ENCODE measurements at places on chromosomes 13 and 19. TPM values are rescaled to one million over a fixed set of nuclear protein-coding genes. Genes with fewer than 3 reads are reported as not detected.

GRCh38 chr19:53912653-53913052, 3.6 kb downstream of the CACNG7 start:
- peak; percentile 22 for DNase-seq

DNA sequence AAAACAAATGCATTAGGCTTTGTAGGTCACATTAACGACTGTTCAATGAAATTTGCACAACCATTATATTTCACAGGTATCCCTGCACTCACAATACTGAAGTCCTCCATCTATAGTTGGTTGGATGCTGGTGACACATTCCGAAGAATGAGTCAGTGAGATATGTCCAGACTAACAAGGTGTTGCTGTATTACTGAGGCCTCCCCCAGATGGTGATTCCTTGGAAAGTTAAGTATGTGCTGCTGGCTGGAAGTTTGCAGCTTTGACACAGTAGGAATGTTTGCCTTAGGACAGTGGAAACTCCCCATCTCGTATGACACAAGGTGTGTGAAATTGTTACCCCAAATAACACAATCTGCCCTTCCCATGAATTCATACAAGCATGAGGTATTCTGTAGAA, 46.6 kb downstream of the FGF14 start:
- no peak for DNase-seq

DIAPH3 gene
- polyA plus RNA-seq, result 0.09 TPM

DNA sequence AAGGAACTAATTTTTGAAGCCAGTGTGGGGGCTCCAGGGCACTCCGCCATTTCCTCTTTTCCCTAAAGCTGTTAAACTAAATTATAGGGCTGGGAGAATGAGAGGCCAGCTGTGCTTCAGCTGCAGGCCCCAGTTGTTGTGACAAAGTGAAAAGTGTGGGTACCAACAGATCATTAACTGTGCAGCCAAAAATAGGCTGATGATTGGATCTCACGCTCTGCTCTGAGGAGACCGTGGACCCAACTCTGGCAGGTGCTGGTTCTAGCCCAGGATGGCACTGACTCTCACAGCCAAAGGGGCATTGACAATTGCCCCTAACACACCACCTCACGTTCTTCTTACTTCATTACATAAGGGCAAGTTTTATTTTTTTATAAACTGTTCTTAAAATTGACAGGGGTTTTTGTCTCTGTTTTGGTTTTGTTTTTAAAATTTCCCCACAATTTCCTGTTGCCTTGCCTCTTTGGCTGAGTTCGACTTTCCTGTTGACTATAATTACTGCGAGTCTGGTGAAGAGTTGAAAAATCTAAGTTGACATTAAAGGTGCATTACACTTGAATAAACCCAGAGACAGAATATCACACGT, 391.0 kb downstream of the FGF9 start:
- DNase-seq, result no peak

DNA sequence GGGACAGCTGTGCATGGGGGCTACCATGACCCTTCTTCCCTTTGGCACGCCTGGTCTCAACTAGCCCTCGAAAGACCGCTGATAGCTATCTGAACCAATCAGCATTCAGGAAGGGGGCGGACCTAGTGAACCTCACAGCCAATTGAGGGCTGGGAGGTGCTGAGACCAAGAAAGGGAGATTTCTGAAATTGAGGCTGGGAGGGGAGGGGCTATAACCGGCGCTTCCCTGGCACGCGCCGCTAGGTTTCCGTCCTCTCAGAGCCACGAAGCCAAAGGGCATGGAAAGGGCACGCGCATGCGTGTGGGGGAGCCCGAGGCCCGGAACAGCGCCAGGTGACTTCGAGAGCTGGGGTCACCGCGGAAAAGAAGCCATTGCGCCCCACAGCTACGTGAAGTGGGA, 4.2 kb upstream of the PAFAH1B3 start:
- DNase-seq, result no peak

GRCh38 chr13:77810430-77810829, 108.2 kb downstream of the EDNRB start:
- no peak for DNase-seq

TBC1D4 gene
- 28.3 TPM for polyA plus RNA-seq

GRCh38 chr19:48181505-48181904, 11.0 kb downstream of the ZSWIM9 start:
- DNase-seq, result no peak

DNA sequence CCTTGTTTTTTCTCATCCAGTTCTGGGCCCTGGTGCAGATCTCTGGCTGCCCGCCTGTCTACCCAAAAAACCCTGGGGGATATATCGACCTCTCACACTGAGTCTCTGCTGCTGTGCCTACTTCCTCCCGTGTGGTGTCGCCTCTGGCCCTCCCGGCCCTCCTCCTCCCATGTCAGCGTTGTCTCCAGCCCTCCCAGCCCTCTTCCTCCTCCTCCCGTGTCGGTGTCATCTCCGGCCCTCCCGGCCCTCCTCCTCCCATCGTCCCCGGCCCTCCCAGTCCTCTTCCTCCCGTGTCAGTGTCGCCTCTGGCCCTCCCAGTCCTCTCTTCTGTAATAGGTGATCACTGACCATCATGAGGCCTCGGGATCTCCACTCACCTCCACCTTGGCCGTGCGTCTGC, 81.8 kb downstream of the GPR12 start:
- no peak for DNase-seq

GRCh38 chr19:4877753-4878490, 10.5 kb upstream of the PLIN3 start:
- peak; percentile 72 for DNase-seq

- no peak for DNase-seq
Measured at GRCh38 chr13:44188257-44188656, 185.4 kb upstream of the SERP2 start.

- no peak for DNase-seq
Measured at GRCh38 chr19:10692673-10693264, 8.5 kb upstream of the QTRT1 start.

DNA sequence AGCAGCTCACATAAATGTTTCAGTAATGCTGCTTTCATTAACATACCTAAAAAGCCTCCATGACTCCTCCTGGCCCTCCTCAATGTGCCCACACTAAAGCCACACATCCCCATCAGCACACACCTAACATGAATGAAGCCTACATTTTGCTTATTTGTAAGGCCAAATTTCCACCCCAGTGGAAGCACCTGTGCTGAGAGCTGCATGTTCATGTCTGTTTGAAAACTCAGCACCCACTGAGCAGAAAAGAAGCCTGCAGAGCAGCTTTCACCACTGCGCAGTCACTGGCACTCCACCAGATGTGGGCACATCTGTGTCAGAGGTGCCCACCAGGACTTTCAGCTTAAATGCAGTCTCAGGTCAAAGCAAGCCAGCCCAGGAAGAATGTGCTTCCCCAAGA, 93.5 kb downstream of the FOXO1 start:
- no peak for DNase-seq

DNA sequence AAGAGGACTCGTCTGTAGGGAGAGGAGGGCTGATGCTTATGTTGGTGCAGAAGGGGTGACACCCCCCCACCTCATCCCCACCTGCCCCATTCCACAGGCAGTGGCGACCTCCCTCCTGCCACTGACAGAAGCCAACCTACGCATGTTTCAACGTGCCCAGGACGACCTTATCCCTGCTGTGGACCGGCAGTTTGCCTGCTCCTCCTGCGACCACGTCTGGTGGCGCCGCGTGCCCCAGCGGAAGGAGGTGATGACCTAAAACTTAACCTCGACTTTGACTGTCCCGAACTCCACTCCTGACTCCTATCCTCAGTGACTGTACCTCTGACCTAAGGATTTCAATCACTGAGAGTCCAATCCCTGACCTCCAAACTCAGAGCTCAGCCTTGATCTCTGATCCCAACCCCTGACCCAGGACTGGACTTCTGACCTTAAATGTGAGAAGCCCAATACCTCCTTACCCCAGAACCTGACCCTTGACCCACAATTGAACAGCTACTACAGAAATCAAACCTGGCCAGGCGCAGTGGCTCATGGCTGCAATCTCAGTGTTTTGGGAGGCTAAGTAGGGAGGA, 3.8 kb downstream of the SHFL start:
- DNase-seq, result no peak

FGF21 gene
- not detected for polyA plus RNA-seq
